ENCODE measurements at places on chromosomes 12 and 14.

- no peak for DNase-seq
Measured at GRCh38 chr12:62776997-62777396, 158.0 kb downstream of the PPM1H start.

DNA sequence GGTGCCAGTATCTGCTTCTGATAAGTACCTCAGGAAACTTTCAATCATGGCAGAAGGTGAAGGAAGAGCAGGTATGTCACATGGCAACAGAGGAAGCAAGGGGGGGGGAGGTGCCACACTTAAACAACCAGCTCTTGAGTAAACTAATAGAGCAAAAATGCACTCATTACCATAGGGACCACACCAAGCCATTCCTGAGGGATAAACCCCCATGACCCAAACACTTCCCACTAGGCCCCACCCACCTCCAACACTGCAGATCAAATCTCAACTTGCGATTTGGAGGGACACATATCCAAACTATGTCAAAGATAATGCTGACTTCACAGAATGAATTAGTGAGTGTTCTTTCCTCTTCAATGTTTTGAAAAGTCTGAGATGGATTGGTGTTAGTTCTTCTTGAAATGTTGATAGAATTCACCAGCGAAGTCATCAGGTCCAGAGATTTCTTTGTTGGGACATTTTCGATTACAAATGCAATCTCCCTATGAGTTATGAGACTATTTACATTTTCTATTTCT, 16.6 kb downstream of the TFCP2 start:
- no peak for DNase-seq

DNA sequence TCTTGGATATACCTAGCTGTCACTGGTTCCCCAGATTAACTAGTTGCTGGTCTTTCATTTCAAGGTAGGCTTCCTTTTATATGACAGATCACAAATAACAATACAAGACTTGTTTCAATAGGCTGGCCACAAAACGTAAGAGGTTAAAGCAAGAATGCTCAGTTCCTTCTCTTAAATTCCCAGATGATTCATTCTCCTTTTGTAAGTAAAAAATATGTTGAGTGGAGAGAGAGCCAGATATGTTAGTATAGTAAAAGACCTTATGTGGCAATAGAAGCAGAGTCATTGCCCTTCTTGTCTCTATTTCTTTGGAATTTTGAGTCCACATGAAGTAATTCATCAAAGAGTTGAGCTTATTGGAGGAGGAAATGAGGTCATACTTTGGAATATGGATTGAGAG, 939.0 kb upstream of the ATXN7L3B start:
- DNase-seq = no peak

DNA sequence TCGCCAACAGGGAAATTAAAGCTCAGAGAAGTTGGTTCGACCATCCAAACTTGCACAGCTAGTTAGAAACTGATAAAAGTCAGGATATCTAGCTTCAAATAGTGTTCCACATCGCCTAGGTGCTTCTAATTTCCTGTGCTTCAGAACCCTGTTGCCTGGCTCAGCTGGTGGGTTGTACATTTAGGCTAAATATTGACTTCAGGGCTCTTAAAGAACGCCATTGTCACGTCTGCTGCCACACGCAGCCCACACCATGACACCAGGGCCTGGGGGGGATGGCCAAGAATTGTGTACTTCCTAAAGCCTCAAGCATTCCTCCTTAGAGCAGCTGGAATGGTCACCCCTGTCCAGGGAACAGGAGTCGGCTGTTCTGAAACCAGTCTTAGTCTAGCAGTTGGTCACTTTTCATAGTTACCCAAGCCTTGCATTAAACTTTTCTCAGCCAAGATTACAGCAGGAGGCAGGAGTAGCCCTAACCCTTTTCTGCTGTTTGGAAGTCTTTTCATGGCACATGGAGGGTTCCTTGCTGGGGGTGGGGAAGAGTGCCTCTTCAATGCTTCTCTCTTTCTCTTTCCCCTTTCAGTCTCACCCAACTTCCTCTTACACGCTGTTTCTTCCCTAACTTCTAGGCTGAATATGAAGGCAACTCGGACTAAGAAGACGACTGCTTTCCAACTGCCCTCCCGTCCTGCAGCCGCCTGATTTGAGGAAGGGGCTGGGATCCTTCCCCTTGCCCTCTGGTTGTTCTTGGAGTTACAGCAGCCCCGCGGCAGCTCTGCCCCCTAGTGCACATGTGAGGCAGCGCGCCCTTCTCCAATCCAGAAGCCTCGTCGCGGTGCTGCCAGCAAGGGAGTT, 17.1 kb downstream of the FOS start:
- peak; percentile 66 for DNase-seq

DNA sequence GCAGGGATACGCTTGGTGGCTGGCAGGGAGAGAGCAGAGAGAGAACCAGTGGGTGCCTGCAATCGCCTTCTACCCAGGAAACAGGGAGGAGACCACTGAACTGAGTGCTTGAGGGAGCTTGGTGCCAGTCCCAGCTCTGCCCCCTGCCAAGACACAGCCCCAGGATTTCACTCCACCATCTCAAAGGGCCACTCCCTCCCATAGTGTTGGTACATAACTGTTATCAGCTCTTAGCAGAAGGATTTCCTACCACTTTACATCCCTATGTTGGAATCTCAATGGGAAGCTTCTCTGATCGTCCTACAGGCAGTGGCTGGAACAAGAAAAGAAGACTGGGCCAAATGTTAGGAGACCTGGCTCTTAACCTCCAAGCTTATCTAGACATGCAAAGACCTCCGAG, 157.4 kb upstream of the FOXN3 start:
- DNase-seq = no peak
